Umbilical cord (tissue), 2 donors: ENCODE measurements at places on chromosomes 2 and 18. TPM values are rescaled to one million over a fixed set of nuclear protein-coding genes. Genes with fewer than 3 reads are reported as not detected.
A peak's percentile ranks its signal among the peaks of the same experiment; 100 is the strongest.

Gene ASIC4
- 0.96 TPM for total RNA-seq

Gene CTAGE1
- total RNA-seq, result 8.9 TPM

Gene VSNL1
- total RNA-seq, result 7.7 TPM

Gene MYO7B
- not detected for total RNA-seq

DNA sequence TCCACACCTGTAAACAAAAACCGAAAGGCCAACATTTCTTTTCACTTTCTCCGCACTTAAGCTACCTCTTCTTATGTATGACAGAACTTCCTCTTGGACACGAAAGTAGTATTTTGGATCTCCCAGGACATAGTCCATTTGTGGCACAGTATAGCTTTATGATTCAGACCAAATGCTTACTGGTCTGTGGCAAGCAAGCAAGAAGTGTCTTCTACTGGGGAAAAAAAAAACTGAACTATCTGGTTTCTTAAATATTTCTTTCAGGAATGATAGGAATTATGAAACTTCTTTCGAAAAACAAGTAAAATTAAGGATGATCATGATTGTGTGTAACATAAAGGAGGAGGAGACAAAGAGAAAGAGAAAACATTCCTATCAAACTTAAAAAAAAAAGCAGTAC is 33.6 kb downstream of the SRBD1 start:
- no peak for DNase-seq

DNA sequence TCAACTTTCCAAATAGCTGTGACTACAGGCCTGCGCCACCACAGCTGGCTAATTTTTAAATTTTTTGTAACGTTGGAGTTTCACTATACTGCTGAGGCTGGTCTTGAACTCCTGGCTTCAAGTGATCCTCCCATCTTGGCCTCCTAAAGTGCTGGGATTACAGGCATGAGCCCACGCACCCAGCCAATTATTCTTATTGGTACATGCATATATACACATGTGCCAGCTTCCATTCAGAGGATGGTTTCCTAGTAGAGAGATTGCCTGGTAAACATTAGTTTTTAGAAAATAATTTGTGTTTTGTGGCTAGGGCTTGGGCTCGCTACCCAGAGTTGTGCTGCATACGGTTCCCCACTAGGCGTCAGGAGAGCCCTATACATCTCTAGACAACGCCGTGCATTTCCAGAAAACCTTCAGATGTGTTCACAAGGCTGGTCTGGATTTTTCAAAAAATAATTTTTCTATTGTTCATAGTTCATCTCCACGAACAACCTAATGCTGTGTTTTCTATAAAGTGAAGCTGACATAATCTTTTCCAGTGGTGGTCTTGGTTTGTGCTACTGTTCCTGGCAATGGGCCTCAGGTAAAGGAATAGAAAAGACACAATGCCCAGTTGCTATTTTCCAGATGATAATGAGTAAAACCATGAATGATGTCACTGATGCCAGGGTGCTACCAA is 14.6 kb upstream of the AFG3L2 start:
- DNase-seq, result peak; percentile 81

- DNase-seq, result no peak
Measured at GRCh38 chr18:3207565-3207964, 12.2 kb downstream of the MYOM1 start.

GRCh38 chr2:142940606-142941223 is 63.3 kb downstream of the KYNU start:
- DNase-seq, result no peak

DNA sequence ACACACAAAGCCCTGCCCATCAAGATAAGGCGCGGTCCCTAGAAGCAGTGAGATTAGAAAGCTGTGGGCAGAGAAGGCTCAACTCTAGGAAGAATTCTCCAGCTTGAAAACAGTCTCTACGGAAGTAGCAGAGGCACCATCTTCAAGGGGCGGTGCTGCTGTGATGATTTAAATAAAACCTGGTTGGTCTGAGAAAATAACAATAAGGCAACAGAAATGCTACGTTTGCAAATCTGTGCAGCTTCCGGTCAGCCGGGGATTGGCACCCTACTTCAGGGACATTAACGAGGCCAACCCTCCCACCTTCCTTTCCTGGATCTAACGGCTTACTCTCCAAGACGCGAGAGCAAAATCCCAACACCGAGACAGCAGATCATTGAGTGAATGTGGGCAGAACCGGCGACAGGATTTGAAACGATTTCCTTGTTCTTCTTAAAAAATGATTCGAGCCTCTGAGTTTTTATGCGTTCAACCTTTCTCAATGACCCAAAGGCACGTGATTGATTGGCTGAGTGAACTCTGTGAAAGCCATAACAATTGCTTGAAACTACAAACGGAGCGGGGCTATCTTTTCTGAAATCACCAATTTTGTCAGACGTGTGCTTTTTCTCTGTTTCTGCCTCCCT is 93.7 kb upstream of the ZNF516 start:
- peak; percentile 53 for DNase-seq

DNA sequence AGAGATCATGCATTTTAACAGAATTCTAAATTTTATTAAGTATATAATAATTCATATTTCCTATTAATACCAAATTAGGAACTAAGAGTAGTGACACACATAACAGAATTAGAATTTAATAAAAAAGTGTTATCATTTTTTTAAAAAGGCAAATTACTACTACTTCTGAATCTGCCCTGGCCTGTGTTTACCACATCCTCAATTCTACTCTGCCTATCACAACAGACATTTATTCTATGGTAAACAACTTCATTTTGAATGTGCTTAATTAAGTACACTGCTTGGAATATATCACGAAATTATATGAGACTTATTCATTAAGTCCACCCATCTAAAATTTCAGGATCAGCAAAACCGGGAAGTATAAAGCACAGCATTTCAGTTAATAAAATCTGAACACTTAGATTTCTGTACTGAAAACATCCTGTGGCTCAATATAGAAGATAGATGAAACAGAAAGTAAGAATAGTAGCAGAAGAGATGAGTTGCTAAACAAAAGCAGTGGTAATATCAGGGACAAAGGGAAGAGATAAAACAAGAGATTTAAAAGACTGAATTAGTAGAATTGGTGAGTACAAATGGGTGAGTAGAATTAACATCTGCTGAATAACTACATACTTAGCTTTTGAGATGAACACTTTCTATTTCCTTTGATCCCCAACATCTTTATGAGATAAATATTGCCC is 3.7 kb downstream of the SMC6 start:
- DNase-seq, result no peak

GRCh38 chr2:24400207-24400907 is 40.0 kb upstream of the ITSN2 start:
- DNase-seq, result no peak

GRCh38 chr2:147806846-147807245 is 38.0 kb upstream of the ACVR2A start:
- no peak for DNase-seq

DNA sequence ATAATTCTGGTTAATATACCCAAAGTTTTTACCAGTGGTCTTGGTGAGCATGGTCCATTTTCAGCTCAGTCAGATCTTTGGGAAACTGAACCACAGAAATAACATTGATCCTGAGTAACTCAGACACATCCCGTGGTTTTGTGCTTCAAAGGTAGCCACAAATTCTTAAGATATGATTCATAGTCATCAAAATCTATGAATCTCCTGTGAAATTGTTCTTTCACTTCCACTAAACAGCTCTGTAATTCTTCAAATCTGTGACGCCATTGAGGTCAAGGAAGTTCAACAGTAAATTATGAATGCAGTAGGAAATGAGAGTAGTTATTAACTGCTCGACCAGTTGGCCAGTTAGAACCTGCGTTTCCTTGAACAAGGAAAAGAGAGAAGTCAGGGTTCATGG is 147.3 kb downstream of the IRS1 start:
- DNase-seq, result peak; percentile 69

- no peak for DNase-seq
Measured at GRCh38 chr2:213766062-213766461, 481.8 kb downstream of the SPAG16 start.

DNA sequence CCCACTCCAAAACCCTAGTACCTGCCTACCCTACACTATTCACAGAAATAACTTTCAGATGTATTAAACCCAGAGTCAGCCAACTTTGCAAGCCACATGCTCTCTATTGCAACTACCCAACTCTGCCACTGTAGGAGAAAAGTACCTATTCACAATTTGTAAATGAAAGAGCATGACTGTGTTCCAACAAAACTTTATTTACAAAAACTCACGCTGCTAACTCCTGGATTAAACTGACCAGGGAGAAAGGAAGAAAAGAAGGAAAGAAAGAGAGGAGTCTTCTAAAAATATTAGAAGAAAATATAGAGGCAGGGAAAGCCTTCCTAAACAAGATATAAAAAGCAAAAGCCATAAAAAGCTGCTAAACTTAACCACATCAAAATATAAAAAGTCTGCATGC is 24.6 kb downstream of the SLC1A4 start:
- no peak for DNase-seq
